ENCODE measurements at places on chromosomes 2 and 18.

DNA sequence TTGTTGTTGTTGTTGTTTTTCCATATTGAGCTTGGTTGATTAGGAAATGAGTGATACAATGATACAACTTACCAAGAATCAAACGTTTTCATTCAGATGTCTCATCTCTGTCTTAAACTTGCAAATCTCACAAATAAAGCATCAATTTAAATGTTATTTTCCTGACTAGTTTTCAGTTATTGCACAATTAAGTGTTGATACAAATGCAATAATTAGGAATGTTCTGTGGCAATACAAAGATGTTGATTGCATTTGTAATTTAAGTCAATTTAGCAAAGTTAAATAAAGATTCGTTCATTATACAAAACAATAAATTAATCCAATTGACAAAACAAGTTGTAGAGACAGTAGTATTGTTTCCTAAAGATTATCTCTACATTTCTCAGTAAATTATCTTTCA, 392.3 kb upstream of the ZNF804A start:
- no peak for DNase-seq

DNA sequence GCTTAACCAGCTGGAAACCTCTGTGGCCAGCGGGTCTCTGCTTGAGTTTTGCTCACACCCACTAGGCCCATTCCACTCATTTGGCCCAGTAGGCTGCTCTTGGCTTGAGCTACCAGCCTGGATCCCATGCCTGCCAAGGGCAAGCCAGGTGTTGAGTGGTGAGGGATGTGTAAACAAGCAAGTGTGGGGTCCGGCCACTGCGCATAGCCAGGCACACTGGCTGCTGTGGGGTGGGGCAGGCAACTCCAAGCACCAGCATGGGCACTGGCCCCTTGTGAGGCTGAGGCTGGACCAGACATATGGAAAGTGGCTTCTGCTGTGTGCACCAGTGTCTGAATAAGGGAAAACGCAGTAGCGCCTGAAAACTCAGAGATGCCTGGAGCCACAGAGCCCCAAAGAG, 732.7 kb downstream of the NR4A2 start:
- no peak for DNase-seq

DNA sequence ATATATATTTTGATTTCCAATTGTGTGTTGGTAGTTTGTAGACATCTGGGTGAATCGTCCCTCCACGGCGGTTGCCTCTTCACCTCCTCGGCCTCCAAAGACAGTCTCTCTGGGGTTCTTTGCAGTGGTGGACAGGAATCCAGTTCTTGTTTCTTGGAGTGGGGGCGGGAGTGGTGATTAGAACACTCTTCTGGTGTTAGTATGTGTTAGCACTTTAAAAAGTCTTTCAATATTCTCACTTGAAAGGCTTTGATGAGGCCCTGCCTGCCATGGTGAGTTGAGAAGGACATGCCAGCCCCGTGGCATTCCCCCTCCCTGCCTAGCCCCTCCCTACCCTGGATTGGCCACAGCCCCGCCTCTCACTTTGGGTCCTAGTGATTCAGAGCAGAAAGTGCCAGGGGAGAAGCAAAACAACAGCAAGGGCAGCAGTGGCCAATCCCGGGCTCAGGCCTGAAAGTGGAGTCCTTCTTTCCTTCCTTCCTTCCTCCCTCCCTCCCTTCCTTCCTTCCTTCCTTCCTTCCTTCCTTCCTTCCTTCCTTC, 316.8 kb upstream of the HS6ST1 start:
- DNase-seq, result no peak

GRCh38 chr2:238459081-238459629, 32.4 kb downstream of the ASB1 start:
- no peak for DNase-seq

- no peak for DNase-seq
Observed at GRCh38 chr2:18903750-18904149, 314.4 kb upstream of the NT5C1B start.

- no peak for DNase-seq
Observed at GRCh38 chr2:2686222-2686621, 355.1 kb upstream of the MYT1L start.

DNA sequence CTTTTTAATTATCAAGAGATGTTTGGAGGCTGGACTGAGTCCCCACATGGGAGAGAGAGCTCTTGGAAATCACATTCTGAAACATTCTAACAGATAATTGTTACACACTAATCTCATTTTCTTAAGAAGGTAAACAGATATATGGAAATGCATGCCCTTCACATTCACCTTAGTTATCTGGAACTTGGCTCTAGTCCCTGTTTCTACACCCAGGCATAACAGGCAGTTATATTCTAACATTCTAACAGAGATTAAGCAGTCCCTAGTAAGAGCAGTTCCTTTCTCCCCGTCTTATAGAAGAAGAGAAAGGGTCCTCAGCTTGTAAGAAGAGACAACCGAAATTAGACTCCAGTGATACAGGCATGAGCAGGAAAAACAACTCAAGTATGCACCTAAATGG, 385.4 kb downstream of the SOX11 start:
- no peak for DNase-seq

DNA sequence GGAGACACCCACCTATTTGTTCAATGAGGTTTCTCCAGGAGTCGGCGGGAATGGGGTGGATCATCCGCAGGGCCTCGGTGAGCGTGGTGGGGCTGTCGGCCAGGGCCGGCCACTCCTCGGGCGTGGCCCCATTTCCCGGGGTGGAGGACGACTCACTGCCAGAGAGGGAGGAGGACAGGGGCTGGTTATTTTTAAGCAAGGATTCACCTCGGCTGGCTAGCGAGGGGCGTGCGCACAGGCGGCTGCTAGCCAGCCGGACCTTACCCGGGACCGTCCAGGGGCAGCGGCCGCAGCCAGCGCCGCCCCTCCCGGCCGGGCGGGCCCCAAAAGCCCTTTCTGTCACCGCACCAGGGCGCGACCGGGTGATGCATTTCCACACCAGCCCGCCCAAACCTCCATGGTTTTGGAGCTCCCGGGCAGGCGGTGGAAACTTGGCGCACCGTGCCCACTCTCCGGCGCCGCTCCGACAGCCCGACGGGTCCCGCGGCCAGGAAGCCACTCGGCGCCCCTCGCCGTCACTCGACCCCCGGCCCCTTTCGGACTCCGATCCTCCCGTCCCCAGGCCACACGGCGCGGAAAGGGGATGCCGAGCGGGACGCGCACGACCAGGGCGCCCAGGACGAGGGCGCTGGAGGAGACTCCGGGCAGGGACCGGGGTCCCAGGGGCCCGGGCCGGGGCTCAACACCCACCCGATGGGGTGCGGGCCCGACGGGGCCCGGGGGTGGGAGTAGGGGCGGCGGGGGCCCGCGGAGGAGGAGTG, 57.1 kb downstream of the SNORC start:
- no peak for DNase-seq

DNA sequence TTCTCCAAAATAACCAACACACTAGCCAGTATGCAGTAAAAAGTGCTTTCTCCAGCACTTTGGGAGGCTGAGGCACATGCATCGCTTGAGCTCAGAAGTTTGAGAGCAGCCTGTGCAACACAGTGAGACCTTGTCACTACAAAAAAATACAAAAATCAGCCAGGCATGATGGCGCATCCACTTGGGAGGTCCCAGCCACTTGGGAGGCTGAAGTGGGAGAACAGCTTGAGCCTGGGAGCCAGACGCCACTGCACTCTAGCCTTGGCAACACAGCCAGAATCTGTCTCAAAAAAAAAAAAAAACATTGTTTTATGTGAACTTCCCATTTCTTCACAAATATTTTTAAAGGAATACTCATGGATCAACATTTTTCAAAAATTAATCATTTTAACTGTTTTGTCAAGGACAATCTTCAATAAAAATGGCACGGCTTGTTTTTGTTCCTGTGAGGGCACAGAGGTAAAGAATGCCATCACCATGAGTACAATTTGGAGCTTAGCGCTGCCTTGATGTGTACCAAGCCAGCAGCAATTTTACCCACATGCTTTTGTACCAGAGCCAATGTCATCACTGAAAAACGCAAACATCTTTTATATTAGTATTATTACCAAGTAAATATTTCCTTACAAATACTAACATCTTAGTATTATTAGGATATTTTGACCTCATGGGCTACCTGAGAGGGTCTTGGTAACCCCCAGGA, 26.7 kb downstream of the RAB1A start:
- no peak for DNase-seq

DNA sequence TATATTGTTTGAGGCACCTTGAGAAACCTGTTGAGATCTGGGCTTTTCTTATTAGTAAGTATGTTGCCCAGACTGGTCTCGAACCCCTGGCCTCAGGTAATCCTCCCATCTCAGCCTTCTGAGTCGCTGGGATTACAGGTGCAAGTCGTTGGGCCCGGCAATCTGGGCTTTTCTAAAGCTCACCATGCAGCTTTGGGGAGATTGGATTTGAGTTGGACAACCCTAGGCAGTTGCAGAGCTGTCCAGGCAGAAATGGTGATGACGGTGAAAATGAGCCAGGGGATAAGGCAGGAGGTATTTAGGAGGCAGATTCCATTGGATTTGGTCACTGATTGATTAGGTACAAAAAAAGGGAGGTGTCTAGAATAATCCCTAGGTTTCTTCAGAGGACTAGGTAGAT, 16.2 kb downstream of the NEDD4L start:
- DNase-seq, result no peak

- no peak for DNase-seq
Observed at GRCh38 chr2:161170958-161171932, 11.0 kb downstream of the TANK start.

DNA sequence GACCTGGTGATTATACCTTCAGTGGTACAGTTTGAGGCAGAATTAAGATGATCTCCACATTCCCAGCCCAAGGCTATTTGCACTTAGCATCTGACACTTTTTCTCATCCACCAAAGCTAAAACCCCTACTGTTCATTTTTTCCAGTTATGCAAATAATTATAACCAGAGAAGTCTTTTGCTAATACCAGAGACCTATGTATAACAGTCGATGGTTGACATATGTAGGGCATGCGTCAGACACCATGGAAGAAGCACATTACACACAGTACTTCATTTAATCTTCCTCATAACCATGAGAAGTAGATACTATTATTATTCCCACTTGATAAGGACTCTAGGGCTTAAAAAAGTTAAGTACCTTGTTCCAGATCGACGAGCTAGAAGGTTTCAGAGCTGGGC, 36.5 kb downstream of the AP1S3 start:
- DNase-seq, result no peak

DNA sequence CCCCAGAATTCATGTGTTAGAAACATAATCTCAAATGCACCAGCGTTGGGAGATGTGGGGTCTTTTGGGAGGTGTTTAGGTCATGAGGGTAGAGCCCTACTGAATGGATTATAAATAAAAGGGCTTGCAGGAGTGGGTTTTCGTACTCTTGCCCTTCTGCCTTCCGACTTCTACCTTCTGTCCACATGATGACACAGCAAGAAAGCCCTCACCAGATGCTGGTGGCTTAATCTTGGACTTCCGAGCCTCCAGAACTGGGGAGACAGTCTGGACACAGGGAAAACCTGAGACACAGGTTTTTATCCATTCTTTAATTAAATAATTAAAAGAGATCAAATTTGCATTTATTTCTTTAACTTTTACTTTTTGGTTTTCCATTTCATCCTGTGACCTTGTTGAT, 87.8 kb downstream of the DIS3L2 start:
- no peak for DNase-seq

DNA sequence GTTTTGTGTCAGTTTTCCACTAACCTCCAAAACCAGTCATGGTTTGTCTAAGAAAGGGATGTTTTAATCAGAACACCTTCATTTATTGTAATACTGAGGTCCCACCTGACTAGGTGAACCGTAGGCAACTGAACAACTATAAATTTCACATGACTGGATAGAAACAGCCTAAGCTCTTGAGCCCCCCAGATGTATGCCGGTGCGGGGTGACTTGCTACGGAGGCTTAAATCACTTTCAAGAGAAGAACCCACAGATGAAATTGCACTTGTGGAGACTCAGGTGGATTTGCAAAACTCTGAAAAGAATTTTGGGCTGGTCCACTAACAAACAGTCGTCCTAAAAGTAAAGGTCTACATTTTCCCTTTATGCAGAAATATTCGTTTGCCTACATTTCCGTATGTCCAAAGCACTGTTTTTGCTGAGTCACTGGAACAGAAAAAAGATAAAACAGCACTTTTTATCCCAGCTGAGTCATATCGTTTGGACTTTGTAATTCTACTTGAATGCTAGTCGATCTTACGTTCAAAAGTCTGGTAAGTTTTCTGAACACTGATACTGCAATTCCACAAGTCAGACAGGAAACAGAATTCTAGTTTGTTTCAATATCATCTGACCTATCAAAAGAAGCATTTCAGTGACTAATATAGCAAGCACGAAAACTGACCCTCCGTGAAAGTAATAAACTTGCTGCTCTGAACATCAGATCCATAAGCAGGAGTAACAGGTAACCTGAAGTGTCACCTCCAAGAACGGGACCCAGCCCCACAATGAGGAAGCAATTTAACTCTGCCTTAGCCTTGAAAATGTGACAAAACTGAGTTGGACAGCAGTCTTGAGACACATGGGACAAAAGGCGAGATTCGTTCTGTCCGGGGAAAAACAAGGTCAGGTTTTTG, 18.1 kb downstream of the ZNF516 start:
- peak; percentile 71 for DNase-seq

DNA sequence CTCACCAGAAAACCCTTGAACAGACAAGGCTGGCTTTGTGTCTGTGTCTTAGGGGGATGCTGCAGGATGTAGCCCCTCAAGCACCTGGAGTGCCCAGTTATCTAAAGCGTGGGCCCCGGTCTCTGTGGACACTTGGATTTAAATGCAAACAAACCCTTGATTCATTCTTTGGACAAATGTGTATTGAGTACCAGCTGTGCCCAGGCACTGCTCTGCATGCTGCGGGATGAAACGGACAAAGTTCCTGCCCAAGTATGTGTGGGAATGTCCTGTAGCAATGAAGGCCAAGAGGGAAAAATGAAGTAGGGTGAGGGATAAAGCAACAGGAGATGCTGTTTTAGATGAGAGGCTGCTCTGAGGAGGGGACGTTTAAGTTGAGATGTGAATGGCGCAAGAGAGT, 53.9 kb downstream of the BOLA3 start:
- no peak for DNase-seq

GRCh38 chr2:1621041-1621440, 123.3 kb downstream of the PXDN start:
- no peak for DNase-seq

DNA sequence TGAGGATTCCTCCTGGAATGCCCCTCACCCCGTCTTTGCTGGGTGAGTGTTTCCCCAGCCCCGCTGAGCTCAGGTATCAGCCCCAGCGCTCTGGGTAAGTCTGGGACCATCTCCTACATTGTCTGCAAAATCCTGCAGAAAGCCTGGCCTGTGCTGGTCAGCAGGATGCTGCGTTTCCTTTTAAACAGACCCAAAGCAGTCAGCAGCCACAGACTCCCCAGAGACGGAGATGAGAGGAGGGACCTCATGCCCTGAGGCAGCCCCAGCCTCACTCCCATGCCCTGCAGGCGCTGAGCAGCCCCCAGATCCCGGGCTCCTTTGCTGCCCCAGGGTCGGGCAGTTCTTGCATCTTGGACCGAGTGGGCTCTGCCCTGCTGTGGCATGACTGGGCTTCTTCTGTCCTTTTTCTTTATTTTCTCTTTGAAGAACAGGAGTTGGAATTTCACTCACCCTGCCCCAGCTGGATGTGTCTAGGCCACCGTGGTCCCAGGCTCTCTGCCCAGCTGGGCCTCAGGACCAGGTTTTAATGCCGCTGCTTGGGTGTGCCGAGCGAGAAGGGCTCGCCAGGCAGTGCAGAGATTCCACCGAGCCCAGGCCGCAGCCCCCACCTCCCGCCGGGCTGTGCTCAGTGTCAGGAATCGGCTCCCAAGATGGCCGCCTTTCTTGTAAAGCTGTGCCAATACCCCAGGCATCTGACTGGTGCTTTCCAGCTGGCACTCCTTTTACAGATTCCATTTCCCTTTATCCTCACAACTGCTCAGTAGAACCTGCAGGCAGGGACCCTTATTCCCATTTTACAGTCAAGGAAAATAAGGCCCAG, 43.6 kb downstream of the ODC1 start:
- no peak for DNase-seq

- no peak for DNase-seq
Observed at GRCh38 chr18:10965119-10965518, 184.2 kb downstream of the PIEZO2 start.
